ENCODE measurements at places on chromosomes 7 and 10. TPM values are rescaled to one million over a fixed set of nuclear protein-coding genes. Genes with fewer than 3 reads are reported as not detected.

AUTS2 gene
- polyA plus RNA-seq = 8.9 TPM

SVIL gene
- polyA plus RNA-seq = 2.6 TPM

TUBAL3 gene
- not detected for polyA plus RNA-seq

CDC14C gene
- polyA plus RNA-seq = not detected

CALCR gene
- polyA plus RNA-seq = not detected

GRM3 gene
- not detected for polyA plus RNA-seq

HGF gene
- not detected for polyA plus RNA-seq

SEC24C gene
- polyA plus RNA-seq = 31.8 TPM

GPR15LG gene
- not detected for polyA plus RNA-seq

VAX1 gene
- polyA plus RNA-seq = not detected

ELOVL3 gene
- polyA plus RNA-seq = not detected

GPR37 gene
- polyA plus RNA-seq = not detected
